ENCODE measurements at places on chromosomes 16 and 17. TPM values are rescaled to one million over a fixed set of nuclear protein-coding genes. Genes with fewer than 3 reads are reported as not detected.

Gene CDH8
- not detected for total RNA-seq

Gene CHST5
- total RNA-seq: not detected

Gene WNT9B
- total RNA-seq: not detected

DNA sequence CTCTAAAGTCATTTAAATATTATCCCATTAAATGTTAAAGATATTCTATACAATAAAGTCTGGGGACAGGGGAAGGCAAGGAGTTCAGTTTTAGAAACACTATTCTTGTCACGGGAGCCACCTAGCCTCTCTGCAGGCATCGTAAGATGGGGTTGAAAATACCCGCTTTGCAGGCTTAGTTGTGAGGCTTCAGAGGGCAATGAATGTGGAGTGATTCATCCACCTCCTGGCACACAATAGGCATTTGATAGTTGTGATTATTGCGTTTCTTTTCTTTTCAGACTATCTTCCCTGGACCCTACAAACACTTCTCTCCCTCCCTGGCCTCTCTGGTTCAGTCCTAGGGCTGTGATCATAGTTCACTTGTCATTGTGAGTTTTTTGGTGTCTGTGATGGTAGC is 19.6 kb downstream of the GLP2R start:
- H3K36me3 ChIP-seq: no peaks in the 10 kb centered on the region
- no peak overlapping the region for H3K4me3 ChIP-seq
- H3K27ac ChIP-seq: no peak overlapping the region
- H3K4me1 ChIP-seq: no peaks in the 10 kb centered on the region
- no peaks in the 10 kb centered on the region for H3K27me3 ChIP-seq

DNA sequence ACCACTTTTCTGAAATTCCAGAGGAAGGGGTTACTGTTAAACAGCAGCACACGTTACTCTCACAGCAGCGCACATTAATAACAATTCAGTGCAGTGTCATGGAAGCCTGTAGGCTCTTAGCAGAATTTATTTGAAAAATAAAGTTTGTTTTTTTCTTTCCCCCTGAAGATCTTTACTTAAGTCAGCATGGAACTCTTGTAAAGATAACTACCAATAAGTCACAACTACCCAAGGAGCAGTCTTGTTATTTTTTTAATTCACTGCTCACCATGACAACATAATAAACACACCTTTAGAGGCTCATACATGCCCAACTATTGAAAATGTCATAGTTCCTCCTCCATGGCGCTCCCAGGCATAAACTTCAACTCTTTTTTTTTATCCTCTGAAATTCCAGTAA is 31.8 kb upstream of the PSMD7 start:
- peaks cover 2% of the 10 kb centered on the region for H3K27me3 ChIP-seq
- H3K4me3 ChIP-seq: no peak overlapping the region
- no peak for DNase-seq
- H3K4me1 ChIP-seq: no peaks in the 10 kb centered on the region
- H3K36me3 ChIP-seq: no peaks in the 10 kb centered on the region

- H3K36me3 ChIP-seq: no peaks in the 10 kb centered on the region
- no peak overlapping the region for H3K4me3 ChIP-seq
- no peak for DNase-seq
- no peak overlapping the region for H3K27ac ChIP-seq
- H3K27me3 ChIP-seq: peaks cover 72% of the 10 kb centered on the region
- peaks cover 54% of the 10 kb centered on the region for H3K4me1 ChIP-seq
Observed at GRCh38 chr17:79803997-79804855, 7.3 kb upstream of the CBX8 start.

DNA sequence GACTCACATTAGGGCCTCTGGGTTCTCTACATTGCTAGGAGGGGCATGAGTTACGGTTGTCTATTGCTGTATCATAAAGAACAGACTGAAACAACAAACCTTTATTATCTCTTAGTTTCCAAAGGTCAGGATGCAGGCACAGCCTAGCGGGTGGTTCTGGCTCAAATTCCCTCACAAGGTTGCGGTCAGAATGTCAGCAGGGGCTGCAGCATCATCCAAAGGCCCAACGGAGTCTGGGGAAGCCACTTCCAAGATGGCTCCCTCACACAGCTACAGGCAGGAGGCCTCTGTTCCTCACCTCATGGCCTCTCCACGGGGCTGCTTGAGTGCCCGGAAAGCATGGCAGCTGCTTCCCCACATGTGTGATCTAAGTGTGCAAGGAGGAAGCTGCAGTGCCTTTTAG is 29.6 kb upstream of the ZFPM1 start:
- H3K36me3 ChIP-seq: no peaks in the 10 kb centered on the region
- no peaks in the 10 kb centered on the region for H3K27me3 ChIP-seq
- no peaks in the 10 kb centered on the region for H3K4me1 ChIP-seq
- no peak overlapping the region for H3K4me3 ChIP-seq
- no peak for DNase-seq
- H3K27ac ChIP-seq: no peak overlapping the region

GRCh38 chr16:87780385-87780989 is 14.7 kb upstream of the KLHDC4 start:
- peaks cover 38% of the 10 kb centered on the region for H3K4me1 ChIP-seq
- peak overlapping the region; percentile 35 for H3K4me3 ChIP-seq
- H3K36me3 ChIP-seq: no peaks in the 10 kb centered on the region
- DNase-seq: peak; percentile 17

DNA sequence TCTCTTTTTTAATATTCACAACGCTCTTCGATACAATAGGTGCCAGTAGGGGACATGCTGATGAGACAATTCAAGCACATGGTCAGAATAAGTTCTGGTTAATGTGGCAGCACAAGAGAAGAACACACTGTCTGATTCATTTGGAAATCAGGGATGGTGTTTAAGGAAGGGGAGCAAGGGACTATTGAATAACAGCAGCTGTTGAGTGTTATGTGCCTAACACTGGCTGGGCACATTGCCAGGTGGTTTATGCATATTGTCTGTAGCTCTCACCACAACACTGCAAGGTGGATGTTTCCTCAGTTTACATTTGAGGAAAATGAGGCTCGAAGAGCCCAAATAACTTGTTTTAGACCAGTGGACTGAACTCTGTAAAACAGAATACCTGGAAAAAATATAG is 44.2 kb downstream of the LYRM9 start:
- no peaks in the 10 kb centered on the region for H3K27me3 ChIP-seq
- no peak overlapping the region for H3K27ac ChIP-seq
- H3K36me3 ChIP-seq: no peaks in the 10 kb centered on the region
- DNase-seq: no peak
